A549 treated with Mapracorat at 1 μM for 4 hours (cell line): ENCODE measurements at places on chromosomes 3 and 15. TPM values are rescaled to one million over a fixed set of nuclear protein-coding genes. Genes with fewer than 3 reads are reported as not detected.

C3orf22 gene
- not detected in 5 replicates for total RNA-seq

BHLHE40 gene
- total RNA-seq, result 63.7 to 80.1 TPM (median 73.1 TPM) in 5 replicates

AMOTL2 gene
- 44.9 to 52.4 TPM (median 49.4 TPM) in 5 replicates for total RNA-seq

ADAMTS17 gene
- total RNA-seq, result 0.12 to 0.27 TPM (median 0.24 TPM) in 4 of 5 replicates, not detected in the other

MB21D2 gene
- 4.3 to 5.0 TPM (median 4.5 TPM) in 5 replicates for total RNA-seq

MCCC1 gene
- 7.1 to 8.5 TPM (median 8.1 TPM) in 5 replicates for total RNA-seq

ATXN7 gene
- total RNA-seq, result 2.8 to 6.7 TPM (median 4.4 TPM) in 5 replicates

STX19 gene
- total RNA-seq, result not detected in 5 replicates

C3orf80 gene
- 1.4 to 1.6 TPM (median 1.5 TPM) in 5 replicates for total RNA-seq

INKA1 gene
- total RNA-seq, result 1.4 to 3.1 TPM (median 2.1 TPM) in 5 replicates

SOX2 gene
- 0.45 to 0.53 TPM (median 0.49 TPM) in 5 replicates for total RNA-seq
